ENCODE measurements at places on chromosomes 12 and 14.

DNA sequence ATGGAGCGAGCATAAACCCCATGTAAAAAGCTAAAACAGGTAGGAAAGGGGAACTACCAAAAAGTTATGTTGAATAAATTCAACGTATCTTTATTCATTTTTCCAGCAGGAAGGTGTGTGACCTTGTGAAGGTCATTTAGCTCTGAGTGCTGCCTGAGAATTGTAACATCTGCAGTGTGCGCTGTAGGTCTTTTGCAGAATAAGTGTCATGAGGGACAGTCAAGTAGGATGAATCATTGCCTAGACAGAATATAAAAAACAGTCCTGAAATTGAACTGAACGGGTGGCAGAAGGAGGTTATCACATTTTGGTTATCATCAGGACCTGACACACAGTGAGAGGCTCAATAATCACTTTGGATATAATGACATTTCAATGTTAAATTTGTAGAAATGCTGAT is 334.8 kb upstream of the NOVA1 start:
- no peak for DNase-seq

- DNase-seq = no peak
Measured at GRCh38 chr12:132953771-132954170, 2.3 kb downstream of the ZNF605 start.

DNA sequence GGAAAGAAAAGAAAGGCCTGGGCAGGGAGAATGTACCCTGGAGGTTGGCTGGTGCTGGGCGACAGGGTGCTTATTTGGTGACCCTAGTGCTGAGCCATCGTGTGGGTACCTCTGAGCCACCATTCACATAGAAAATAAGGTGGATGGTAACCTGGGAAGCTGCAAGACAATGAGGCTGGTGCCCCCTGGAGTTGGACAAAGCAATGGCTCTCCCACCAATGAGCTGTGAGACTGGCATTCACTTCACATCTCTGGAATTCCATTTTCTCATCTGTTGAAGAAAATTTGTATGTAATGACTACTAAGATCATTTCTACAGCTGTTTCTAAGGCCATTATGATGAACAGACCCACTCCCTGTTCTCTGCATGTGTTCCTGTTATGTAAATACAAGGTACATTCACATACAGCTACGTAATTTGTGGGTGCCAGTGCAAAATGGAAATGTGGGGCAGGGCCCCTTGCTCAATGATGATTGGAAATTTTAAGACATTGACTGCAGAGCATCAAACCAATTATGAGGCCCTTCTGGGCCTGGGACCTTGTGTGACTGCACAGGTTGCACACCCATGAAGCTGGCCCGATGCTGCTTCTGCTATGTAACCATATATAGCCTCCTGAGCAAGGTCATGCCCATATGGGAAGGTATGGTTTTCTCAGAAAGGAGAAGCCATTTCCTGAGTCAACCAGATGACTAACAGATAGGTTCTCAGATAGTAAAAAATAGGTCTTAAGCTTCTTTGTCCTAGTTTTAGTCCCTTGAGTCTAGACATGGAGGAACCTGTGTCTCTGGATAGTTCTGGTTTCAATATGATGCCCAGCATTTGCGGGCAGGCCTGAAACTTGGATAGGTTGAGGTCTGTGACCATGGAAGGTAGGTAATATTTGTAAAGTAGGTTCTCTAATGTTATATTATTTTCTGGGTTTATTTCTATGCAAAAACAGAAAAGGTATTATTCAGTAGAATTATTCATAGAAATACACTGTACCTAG is 63.4 kb upstream of the IGF1 start:
- DNase-seq = no peak

DNA sequence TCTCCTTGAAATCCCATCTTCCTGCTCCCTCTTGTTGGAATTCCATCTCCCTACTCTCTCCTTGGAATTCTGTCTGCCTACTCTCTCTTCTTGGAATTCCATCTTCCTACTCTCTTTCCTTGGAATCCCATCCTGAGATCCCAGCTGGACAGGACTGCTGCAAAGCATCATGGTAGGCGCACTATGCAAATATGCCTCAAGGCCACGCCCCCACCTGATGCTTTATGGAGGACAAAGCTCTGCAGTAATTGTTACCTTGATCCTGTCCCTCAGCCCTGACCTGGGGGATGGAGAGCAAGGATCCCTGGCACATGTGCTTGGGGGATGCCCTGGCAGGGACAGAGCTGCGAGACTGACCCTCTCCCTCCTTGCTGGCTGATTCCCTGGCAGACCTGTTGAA is 185.6 kb downstream of the TBX5 start:
- DNase-seq = no peak

DNA sequence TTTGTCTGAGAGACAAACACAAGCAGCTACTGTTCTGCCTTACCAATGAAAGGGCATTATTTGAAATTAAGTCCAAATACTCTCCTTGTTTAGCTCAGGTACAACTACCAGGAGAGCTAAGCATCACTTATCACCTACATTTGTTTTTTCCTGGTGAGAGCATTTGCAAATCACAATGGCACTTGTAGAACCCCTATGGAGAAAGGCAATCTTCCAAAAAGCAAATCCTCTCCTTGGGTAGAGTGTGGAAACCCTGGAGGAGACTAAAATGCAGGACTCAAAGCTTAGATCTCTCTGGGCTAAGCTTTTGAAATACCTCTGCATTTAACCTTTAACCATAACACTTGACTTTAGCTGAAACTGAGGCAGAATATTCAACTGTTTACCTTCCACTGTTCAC is 20.8 kb downstream of the GTSF1 start:
- no peak for DNase-seq

GRCh38 chr12:18443768-18444437 is 182.6 kb downstream of the PIK3C2G start:
- no peak for DNase-seq

GRCh38 chr12:18375583-18375982 is 114.3 kb downstream of the PIK3C2G start:
- DNase-seq = no peak

DNA sequence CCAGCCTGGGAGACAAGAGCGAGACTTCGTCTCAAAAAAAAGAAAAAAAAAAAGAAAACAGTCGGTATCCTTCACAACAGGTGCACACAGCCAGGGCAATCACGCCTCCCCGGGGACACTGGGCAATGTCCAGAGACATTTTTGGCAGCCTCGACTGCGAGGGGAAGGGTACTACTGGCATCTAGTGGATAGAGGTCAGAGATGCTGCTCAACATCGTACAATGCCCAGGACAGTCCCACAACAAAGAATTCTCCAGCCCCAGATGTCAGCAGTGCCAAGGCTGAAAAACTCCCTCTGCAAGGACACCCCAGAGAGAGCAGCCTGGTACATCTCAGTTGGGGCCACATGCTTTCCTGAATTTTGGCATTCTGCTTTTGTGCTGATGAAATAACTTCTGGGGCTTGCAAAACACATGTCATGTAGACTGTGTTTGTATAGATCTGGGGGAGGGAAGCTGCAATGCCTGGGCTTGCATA is 21.5 kb downstream of the ALDH2 start:
- no peak for DNase-seq

DNA sequence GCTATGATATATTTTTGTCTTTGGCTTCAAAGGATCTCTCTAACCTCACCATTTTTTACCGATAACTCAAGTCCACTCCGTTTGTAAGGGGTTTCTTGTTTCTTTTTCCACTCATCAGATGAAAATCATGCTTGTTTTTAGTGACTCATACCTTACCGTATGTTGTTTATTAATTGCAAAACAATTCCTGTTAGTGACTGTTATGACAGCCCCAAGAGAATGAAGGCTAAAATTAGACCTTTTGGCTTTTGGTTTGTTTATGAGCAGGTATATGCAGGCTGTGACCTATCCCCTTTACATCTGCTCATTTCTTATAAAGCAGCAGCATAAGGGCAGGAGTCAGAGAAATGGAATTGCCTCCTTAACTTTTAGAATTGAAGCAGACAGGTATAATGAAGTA is 319.8 kb downstream of the CEP128 start:
- DNase-seq = no peak

- DNase-seq = no peak
Measured at GRCh38 chr12:116695464-116695725, 42.5 kb downstream of the SPRING1 start.

Data from CD4-positive, alpha-beta T cell treated with Interferon gamma for 1 hour (primary cell).